ENCODE measurements at places on chromosomes 7 and 10.

GRCh38 chr10:125843603-125844329 lies 20.4 kb downstream of the BCCIP start:
- no peak for DNase-seq

- no peak for DNase-seq
These were observed 696 bp downstream of the GIMAP4 start for GRCh38 chr7:150567871-150568301.

GRCh38 chr10:84172467-84173356 lies 889 bp upstream of the GPR15LG start:
- DNase-seq: no peak

DNA sequence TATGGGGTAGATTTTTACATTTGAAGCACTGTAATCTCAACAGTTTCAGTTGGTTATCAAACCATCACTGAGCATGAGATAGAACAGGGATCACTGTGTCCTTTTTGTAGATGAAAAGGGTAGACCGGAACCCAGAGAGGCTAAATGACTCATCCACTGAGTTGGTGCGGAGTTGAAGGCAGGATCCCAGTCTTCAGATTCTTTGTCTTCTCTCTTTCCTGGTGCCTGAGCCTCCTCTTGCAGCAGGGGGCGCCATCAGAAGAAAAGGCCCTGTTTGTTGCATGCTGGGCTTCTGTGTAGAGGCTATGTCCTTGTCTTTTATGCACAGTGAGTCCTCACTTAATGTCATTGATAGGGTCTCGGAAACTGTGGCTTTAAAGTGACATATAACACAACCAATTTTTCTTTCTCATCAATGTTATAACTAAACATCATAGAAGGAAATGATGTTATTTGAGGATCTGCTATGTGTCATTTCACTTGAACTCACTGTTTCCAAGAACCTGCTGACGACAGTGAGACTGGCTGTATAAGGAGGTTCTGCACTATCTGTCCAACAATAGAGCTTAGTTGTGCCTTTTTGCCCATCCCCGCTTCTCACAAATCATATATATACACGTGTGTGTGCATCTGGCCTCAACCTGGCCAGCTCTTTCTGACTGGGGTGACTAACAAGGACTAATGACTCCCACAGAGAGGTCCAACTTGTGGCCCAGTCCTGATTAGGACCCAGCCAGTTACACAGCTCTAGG lies 14.3 kb downstream of the ZNF282 start:
- peak; percentile 10 for DNase-seq

DNA sequence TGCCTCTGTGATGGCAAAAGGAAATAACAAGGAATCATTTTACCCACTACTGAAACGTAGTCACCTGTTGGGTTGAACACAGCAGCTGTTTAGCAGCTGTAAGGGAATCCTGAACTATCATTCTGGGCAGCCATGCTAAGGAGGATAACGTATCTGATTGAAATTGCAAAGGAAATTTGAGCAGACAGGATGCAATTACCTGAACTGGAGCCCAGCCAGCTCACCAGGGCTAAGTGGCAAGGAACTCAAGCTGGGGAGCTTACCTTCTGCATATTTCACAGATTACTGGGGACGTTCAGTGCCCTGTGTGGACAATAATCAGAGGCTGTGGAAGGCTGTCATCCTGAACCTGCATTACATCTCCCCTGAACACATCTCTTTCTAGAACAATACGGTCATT lies 650.5 kb downstream of the SORCS3 start:
- no peak for DNase-seq

- no peak for DNase-seq
These were observed 437.5 kb upstream of the MBL2 start for GRCh38 chr10:53209944-53210611.

DNA sequence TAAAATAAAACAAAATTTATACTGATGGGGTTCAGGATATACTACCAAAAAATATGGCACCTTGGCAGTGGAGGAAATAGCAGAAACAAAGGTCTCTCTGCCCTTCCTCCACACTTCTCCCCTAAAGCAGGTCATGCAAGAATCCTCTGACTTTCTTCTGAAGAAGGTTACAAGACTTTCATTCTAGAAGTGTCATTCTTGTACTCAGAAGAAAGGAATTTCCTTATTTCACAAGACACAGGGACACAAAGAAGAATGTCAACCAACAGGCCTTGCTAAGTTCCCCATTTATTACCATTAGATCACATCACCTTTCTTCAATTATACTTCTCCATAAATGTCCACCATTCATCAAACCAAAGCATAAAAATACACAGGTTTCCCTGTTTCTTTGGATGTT lies 470.2 kb downstream of the PAXIP1 start:
- no peak for DNase-seq

DNA sequence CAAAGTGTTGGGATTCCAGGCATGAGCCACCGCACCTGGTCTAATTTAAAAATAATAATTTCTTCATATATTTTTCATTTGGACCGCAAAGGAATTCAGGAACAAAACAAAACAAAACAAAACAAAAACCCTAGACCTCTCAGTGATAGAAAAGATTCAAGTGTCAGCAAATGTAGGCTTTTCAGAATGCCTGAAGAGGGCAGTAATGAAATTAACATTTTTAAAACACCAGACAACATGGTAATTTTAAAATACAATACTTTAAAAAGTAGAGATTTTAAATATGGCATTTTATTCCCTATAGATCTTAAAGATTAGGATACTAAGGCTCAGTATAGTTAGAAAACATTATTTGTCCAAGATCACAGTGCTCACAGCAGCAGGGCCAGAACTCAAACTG lies 36.6 kb downstream of the DNMBP start:
- DNase-seq: no peak

GRCh38 chr7:155863721-155864151 lies 51.5 kb upstream of the SHH start:
- no peak for DNase-seq

GRCh38 chr7:154388999-154389398 lies 336.8 kb downstream of the DPP6 start:
- DNase-seq: no peak

GRCh38 chr7:36355490-36355889 lies 34.2 kb upstream of the ANLN start:
- no peak for DNase-seq

DNA sequence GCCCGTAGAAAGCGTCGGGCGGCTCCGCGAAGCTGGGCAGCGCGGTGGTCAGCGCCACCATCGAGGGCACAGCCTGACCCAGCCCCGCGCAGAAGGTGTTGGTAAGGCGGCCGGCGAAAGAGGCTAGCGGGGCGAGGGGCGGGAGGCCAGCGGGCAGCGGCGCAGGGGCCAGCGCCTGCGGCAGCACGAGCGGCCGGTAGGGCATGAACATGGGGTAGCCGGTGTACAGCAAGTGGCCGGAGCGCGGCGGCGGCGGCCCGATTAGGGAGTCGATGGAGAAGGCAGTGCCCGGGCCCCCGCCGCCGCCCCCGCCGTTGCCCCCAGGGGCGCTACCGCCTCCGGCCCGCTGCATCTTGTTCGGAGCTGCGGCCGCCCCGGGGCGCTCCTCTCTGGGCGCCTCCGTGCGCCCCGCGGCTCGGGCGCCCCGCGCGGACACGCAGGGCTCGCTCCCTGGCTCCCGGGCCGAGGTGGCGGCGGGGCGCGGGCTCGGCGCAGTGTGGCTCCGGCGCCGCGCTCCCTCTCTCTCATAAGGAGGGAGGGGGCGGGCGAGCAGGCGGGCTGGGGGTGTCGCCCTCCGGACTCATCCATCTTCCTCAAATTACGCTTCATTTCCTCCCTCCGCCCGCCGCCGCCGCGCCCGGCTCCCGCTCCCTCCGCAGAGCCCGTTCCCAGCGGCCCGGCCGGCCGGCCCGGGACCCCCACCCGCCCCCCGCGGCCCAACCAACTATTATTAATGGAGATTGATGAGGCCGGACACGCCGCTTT lies at the start of gene GBX1:
TSS of gene GBX1 (minus strand) at position 498 of the 765 bp plus-strand sequence. CDS start at position 352, 146 bp downstream.
- no peak for DNase-seq

GRCh38 chr10:91690996-91691676 lies 58.3 kb upstream of the PPP1R3C start:
- DNase-seq: no peak

DNA sequence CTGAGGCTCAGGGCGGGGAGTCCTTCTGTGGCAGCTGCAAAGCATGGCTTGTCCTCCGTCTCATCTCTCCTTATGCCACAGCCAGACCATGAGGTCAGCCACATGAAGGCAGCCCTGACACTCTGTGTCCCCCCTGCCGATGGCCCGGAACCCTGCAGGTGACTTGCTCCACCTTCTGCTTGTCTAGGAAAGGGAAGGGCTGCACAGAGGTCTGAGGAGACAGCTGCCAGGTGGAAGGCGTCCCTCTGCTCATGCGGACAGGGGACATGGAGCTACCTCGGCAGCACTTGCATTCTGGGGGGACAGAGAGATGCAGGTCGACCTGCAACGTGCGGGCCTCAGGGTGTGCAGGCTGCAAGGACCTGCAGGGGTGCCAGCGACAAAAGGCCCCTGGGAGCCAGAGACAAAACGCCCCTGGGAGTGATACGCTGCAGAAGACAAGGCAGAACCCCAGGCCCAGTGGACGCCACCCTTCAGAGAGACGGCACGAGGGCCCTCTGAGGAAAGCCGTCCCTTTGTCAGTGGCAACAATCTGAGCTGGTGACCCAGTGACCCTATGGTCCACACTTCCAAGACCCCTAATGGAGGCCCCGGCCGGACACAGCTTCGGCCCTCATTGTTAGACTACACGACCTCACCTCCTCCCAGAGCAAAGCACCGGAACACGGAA lies 205.2 kb upstream of the PPP2R2D start:
- DNase-seq: no peak

- no peak for DNase-seq
These were observed 3.4 kb downstream of the GNAT3 start for GRCh38 chr7:80508440-80508839.

DNA sequence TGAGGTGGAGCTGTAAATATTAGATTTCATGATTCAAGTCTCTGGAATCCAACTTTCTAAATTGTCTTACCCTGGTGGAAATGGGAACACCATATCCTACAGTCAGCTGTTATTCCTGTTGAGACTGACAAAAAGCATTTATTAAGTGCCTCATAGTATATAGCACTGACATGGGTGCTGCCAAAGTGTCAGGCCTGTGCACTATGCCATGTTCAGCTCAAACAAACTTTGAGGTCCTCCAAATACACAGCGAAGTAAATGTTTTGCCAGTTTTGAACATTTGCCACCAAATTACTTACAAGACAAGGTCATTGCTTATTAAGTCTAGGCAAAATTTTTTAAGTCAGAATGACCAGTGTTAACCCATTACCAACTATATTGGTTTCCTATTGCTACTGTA lies 162.9 kb upstream of the SLC25A13 start:
- DNase-seq: no peak

DNA sequence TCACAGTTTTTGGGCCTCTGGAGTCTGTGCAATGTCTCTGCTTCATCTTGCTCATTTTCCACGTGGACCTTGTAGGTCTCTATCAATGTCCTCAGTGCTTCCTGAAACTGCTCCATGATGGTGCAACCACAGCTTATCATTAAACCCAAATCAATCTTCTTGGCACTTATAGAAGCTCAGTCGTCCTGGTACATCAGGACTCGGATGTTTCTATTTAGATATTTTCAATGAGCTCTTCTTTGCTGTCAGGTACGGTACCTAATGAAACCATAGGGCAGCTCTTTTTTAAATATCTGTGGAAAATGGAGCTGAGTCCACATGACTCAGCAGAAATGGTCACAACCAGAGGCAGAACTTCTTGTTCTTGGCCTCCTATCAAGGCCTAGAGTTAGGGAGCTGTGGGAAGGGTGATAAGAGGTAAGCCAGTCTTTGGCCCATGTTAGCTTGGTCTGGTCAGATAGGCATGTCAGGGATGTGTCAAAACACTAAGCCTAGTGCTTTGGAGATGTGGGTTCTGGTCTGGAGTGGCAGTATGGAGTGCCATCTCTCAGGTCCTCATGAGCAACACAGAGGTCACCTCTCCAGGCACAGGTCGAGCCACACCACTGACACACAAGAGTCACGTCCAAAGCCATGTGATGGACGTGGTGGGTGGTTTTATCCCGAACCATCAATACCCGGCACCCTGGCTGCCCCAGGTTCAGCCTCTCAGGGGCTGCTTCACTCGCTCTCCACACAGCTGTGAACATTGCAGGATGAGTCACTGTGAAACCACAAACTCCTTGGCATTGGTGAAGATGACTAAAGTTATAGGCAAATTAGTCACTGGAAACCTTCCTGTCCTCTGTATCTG lies 87.0 kb downstream of the TBXAS1 start:
- DNase-seq: no peak

DNA sequence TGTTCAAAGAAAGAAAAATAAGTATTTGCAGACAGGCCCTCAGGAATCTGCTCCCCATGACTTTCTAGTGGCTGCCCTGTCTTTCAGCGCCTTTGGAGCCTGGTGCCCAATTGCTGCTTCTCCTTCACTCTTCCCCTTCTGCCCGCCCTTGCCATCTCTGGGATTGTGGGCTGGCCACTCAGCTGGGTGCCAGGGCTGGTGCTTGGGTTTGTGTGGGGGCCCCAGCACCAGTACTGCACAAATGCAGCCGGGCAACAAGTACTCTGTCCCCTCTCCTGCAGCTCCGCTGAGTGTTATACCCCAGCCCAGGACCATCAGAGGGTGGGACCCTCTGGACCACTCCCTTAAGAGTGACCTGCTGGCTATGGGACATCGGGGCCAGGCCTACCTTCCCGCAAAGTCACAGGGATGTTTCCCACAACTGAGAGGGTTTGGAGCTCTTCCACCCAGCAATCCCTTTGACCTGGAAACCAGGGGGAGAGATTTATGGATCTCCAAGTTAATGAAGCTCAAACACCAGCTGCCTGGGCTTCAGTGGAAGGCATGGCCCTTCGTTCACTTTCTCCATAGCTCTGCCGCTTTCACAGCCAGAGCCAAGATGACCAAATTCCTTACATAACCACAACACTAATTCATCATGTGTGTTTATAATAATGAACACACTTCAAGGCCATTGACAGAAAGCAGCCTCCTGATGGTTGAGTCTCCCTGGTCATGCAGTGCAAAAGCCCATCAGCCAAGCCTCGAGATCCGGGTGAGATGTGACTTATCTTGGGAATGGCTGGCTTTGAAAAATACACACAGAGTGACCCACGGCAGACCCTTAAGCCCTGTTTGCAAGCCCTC lies 313.9 kb upstream of the ZNF32 start:
- no peak for DNase-seq

DNA sequence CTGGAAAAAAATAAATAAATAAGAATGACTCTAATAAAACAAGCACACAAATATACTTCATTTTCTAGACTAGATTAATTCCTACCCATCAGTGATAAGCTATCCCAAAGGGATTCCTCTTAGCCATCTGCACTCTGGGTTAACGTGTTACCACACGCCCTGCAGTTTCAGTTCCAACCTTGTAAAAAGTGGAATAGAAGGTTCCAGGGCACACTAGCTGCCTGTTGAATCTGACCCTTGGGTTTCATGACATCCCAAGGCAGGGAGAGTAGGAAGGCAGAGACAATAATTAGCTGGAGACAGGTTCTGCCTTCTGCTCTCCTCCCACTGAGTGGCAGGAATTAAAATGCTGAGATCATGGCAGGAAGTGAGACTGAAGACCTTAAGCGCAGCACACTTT lies 33.5 kb downstream of the SLC37A3 start:
- DNase-seq: no peak

DNA sequence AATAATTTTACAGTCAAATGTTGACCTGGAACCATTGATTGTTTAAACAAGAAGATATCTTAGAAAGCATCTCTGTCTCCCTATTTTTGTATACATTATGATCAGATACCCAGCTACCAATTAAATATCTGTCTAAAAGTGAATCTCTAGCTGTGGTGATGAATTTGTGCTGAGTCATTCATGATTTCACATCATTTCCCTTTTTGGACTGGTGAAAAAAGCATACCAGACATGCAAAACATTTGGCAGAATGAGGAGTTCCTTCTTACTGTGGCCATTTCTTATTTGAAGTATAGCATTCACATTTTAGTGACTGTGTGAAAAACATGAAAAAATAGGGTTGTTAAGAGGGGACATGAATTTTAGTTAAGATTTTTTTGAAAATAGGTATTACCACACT lies 98.0 kb upstream of the GATA3 start:
- no peak for DNase-seq

- DNase-seq: no peak
These were observed 192.6 kb upstream of the C7orf33 start for GRCh38 chr7:148397985-148398384.
